Cortex of kidney (tissue), 1 donor: ENCODE measurements at places on chromosomes 6 and 20.

DNA sequence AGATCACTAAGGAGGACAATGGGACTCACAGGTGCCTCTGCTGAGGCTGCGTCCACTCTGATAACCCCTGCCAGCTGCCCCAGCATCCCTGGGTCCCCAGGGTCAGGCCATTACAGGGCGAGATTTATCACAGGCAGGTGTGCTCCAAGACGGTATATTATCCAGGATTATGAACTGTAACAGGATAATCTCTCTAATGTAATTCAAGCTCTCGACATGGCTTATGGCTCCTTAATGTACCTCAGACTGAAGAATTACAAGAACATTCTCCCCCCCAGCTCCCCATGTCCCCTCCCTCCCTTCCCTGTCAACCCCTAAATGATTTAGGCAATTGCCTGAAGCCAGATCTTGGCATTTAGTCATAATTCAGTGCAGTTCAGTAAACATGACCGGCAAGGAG is 86.8 kb downstream of the NCR2 start:
- DNase-seq: no peak

DNA sequence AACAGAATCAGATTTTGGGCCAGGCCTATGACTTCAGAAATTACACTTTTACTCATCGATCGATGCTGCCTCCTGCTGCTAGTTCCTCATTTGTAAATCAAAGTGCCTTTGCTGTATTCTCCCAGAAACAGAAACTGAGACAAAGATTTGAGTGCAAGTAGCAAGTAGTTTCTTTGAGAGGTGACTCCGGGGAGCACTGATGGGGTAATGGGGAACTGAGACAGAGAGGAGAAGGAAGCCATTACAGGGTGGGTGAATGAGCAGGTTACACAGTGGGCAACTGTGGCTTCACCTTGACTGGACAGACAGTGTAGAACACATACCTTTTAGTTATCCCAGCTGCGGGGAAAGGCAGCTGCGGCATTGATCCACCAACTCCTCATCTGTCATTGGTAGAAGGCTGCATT is 9.7 kb upstream of the CD40 start:
- DNase-seq: no peak

DNA sequence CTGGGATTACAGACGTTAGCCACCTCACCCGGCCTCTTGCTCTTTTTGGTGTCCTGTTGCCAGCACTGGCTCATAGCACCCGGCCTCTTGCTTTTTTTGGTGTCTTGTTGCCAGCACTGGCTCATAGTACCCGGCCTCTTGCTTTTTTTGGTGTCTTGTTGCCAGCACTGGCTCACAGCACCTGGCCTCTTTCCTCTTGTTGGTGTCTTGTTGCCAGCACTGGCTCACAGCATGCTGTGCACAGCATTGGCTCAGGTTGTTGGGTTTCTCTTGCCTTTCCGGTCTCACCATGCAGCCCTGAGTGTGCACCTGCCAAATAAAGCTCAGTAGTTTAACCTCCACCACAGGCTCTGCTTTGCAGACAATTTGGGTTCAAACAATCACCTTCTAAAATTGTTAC is 208.2 kb downstream of the THBS2 start:
- DNase-seq: no peak

GRCh38 chr6:40903456-40903855 is 135.6 kb downstream of the UNC5CL start:
- no peak for DNase-seq

DNA sequence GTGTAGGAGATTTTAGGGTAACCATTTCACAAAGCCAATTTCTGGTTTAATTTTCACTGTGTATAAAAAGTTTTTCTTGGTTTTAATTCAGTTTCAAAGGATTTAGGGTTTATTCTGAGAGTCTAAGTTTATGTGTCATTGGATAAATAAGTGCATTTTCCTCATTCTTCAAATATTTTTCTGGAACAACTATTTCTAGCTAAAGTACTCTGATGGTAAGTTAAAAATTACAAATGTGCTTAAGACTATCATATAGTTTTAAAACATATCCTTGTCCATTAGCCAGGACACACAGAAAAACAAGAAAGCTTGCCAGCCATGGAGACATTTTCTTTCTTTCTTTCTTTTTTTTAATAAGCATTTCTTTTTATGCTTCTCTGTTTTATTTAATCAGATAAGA is 333.0 kb downstream of the RFPL4B start:
- DNase-seq: no peak

DNA sequence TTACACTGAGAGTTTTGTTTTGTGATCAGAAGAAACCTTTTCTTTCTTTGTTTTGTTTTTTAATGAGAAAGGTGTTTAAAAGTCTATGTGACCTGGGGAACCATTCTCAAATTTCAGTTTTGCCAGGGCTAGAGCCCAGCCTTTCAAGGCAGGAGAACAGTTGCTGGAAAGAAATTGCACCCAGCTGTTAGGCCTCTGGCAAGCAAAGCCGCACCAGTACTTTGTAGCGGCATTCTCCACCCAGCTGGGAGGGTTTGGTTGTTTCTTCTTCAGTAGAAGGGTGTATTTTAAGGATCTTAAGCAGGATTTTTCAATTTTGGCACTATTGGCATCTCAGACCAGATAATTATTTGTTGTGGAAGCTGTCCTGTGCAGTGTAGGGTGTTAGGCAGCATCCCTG is 16.6 kb upstream of the MAPK13 start:
- DNase-seq: no peak

DNA sequence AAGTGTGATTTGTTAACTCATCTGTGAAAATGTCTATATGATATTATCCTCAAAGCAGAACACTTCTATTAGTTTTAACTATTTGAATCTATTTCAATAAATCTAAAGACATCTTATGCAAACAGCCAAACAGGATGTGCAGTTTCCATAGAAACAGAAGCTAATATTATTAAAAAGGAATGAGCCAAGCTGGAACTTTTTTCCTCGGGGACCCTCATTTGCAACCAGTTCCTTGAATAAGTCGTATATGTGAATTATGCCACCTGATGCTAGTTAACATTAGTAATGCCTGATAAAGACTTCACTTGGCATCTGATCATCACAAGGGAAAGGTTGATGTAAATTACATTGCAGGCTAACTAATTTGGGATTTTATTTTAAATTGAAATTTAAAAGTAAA is 216.9 kb upstream of the SMLR1 start:
- DNase-seq: no peak

DNA sequence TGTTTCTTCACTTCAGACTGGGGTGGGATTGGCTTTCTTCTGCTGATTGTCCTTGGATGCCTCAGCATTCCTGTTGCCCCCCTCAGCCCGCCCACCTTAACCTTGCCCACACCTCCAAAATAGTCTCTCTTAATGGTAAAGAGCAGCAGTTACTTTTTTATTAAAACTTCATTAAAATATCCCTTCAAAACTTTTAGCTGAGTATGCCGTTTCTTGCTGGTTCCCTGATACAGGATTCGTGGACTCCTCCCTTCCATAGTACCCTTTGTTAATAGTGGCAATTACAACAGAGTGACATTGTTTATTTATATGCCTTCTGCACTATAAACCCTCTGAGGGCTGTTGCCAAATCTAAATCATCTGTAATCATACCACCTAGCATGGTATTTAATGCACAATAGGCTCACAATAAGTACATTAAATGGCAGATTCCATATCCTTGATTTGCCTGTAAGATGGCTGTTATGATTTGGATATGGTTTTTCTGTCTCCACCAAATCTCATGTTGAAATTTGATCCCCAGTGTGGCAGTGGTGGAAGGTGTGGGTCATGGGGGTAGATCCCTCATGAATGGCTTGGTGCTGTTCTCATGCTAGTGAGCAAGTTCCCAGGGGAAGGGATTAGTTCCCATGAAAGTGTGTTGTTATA is 3.5 kb upstream of the MOCS1 start:
- DNase-seq: no peak

GRCh38 chr6:109762769-109763441 is 71.8 kb downstream of the FIG4 start:
- no peak for DNase-seq

- DNase-seq: no peak
Observed at GRCh38 chr20:48898210-48898609, 23.3 kb upstream of the ARFGEF2 start.

DNA sequence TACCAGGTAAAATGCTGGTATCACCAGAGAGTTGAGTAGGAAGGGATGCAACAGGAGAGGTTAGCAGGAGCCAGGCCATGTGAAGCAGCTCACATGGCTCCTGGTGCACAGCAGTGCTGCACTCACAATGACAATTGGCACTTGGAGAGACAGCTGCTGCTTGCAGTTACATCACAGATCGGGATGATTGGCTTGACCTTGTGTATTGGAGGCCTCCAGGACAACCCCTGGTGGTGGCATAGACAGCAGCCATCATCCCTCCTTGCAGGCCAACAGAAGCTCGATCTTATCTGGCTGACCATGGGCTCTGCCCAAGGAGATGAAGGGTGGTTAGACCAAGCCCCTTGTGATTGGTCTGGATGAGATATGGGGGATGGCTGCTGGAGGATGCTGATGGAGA is 73.0 kb downstream of the EYA2 start:
- DNase-seq: no peak

GRCh38 chr20:55540486-55540885 is 464.8 kb downstream of the CBLN4 start:
- DNase-seq: no peak

GRCh38 chr6:42104095-42104803 is 38.2 kb downstream of the C6orf132 start:
- DNase-seq: no peak

DNA sequence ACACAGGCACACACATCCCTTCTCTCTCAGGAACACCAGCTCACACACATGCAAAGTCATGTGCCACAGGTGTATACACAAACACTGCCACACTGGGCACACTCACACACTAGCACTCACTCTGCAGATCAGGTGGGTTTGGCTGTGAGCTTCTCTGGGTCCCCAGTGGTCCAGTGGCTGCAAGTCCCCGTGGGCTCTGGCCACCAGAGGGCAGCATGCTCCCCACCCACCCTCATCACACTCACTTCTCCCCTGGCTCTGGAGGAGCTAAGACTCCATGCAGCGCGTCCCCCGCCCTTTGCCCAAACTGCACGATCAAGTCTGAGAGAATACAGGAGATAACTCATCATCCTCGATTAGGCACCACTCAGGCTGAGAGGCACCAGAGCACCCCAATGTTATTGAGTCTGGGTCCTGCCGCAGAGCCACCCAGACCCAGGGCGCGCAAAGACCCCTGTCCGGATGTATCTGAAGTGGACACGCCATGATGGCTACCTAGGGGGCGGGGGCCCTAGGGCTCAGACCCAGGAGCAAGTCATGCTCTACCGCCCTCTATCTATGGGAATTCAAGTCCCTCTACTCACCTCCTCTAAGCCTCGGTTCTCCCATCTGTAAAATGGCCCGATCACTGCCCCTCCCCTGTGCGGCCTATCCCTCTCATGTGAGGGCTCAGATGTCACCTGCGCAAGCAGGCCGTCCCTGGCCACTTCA is 90.5 kb downstream of the GRM4 start:
- DNase-seq: no peak

GRCh38 chr6:139027620-139028182 is 844 bp upstream of the ABRACL start:
- DNase-seq: no peak

DNA sequence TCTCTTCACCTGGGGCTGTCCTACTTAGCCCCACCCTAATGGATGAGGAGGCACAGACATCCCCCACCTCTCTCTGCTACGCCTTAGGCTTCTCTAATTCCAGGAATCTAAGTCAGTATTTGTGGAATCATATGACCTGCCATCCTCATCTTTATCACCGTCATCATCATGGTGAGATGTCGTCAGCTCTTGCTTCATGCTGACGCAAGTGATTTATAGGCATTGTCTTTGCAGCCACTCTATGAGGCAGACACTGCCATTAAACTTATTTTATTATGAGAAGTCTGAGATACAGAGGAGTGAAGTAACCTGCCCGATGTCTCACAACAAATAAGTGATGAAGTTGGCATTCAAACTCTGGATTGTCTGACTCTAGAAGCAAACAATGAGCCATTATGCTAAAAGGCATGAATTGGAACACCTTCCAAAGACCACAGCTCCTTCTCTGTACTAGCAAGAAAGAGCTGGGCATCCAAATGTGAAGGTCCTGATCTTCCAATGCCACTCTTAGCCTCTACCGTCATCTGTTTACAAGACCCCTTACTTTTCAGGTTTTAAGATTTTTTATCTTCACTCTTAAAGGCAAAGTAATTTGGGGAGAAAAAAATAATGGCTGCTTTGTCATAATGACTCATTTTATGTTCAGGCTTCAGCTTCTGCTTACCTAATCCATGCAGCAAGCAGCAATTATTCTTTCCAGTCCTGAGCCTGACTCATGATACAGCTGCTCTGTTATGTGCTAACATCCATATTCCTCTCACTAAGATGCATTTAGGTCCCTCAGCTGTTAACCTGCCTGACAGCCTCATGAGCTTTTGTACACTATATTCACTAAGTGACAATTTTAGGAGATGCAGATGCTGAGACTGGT is 113.7 kb upstream of the BCLAF1 start:
- DNase-seq: no peak

- DNase-seq: no peak
Observed at GRCh38 chr6:73752943-73753342, 56.9 kb downstream of the CD109 start.

- no peak for DNase-seq
Observed at GRCh38 chr6:169899481-169900145, 148.2 kb downstream of the ERMARD start.

DNA sequence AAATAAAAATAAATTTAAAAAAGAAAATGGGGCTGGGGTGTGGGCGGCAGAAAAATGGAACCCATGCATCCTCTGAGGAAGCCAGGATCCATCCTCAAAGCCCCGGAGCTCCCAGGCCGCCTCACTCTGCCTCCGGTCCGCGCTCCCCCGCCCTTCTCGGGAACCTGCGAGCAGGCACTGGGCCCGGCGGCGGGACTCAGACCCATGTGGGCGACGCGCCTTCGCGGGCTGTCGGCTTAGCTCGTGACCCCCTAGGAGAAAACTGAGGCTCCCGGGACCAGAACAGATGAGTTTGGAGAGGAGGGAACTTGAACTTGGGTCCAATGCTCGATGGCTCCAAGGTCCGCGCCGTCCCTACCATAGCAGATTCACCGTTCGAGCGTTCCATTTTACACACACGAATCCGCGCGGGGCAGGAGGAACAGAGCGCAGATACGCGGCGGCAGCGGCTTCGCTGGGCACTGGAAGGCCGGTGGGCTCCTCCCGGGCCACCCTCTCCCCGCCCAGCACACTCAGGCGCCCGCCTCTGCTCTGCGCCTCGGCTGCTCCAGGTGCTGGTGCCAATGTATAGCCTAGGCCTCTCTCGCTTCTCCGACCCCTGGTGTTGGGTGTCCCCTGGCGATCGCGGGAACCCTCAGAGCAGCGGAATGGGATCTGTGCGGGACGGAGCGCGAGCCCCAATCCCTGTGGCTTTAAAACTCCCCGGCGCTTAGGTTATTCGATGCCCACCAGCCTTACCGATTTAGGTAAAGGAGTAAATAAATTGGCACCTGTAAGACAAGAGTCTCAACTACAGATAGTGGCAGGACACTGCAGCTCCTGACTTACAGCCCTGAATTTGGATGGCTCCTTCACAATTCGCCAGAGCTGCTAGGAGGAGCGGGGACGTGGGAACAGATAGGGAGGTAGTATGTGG is 39.2 kb downstream of the DPPA5 start:
- no peak for DNase-seq

GRCh38 chr6:166032366-166033200 is 135.1 kb downstream of the TBXT start:
- no peak for DNase-seq

GRCh38 chr6:166766769-166767168 is 139.7 kb upstream of the RPS6KA2 start:
- no peak for DNase-seq
